Fibroblast of skin of right quadriceps (primary cell): ENCODE measurements at places on chromosomes 2 and 18.

GRCh38 chr18:58615140-58616132 is 13.5 kb downstream of the ALPK2 start:
- peak; percentile 27 for DNase-seq

- no peak for DNase-seq
These were observed 222.1 kb downstream of the ETAA1 start for GRCh38 chr2:67619204-67619603.

- DNase-seq = peak; percentile 88
These were observed 93.9 kb upstream of the LGALSL start for GRCh38 chr2:64359892-64360657.

- DNase-seq = no peak
These were observed 23.2 kb downstream of the SPEG start for GRCh38 chr2:219457784-219458369.
